ENCODE measurements at places on chromosomes 13 and 19.

- DNase-seq: no peak
Measured at GRCh38 chr13:94232161-94232950, 247.1 kb downstream of the DCT start.

DNA sequence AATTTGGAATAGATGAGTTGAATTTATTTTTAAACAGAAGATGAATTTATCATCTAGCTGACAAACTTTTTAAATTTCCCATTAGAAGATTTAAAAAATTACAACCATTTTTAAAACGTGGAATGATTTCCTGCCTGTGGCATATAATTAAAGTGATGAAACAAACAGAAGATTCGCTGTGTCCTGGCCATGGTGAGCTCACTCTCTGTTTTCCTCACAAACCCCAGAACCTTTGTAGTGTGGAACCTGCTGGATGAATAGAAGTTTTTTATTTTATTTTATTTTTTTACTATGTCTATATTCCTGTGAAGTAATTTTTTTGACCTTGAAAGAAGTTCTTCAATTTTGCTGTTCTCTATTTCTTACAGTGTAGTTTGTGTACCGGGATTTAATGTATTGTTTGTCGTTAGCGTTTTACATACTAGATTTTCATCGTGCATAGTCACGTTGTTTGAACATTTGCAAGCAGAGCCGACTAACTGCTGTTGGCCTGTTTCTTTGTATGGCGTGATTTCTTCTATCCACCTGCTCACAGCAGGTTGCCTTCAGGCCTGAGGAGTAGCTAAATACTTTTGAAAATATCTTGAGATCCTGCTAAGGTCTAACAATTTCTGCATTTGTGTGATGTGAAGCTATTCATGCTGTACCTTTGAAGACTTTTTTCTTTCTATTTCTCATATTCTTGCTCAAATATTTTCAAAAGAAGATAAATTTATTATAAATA lies 149.2 kb downstream of the GGACT start:
- no peak for DNase-seq

GRCh38 chr13:33194820-33195692 lies 90.5 kb downstream of the STARD13 start:
- DNase-seq: peak; percentile 64

DNA sequence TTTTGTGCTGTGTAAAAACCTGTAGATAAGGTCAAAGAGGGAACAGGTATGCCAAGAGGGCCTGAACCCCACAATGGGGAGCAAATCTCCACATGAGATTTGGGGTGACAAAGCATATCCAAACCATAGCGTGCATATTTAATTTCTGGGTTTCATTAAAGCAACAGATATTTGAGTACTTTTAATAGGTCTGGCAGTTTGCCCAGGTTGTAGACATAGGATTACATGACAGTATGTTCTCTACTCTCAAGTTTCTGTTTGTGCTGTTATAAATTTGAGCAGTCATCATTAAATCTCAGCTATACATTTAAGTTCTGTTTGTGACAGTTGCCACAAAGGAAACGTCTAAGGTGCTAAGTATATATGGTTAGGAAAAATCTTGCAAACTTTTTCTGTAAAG lies 236.4 kb downstream of the ATP8A2 start:
- DNase-seq: no peak

- peak; percentile 98 for DNase-seq
Measured at GRCh38 chr13:79936368-79937136, 404.4 kb downstream of the SPRY2 start.

DNA sequence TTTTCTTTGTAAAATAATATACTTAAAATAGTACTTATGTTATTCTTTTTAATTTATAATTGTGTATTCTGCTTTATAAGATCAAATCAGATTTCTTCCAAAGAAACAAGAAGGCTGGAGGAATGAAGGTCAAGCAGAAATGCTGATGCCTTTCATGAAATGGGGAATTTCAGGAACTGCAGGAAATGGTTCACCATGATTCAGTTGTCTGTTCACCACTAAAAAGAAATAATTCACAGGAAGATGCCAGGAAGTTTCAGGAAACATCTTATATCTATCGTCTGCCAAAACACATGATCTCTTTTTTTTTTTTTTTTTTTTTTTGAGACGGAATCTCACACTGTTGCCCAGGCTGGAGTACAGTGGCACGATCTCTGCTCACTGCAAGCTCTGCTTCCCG lies 15.7 kb upstream of the SCEL start:
- no peak for DNase-seq

- DNase-seq: no peak
Measured at GRCh38 chr13:48939728-48940127, 36.0 kb upstream of the FNDC3A start.

DNA sequence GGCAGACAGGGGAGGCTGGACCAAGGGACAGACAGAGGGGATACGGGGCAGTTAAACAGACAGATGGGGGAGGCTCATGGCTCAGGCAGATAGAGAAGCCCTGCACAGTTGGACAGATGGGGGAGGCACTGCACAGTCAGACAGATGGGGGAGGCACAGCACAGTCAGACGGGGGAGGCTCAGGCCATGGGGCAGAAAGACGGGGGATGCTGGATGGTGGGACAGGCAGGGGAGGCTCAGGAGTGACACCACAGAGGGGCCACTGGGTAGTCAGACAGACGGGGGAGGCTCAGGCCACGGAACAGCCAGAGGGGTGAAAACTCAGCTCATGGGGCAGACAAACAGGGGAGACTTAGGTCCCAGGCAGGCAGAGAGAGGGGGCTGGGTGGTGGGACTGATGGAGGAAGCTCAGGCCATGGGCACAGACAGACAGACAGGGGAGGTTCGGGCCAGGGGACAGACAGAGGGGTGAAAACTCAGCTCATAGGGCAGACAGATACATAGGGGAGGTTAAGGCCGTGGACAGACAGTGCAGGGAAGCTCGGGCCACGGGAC lies 886 bp downstream of the MFSD12 start:
- no peak for DNase-seq

- DNase-seq: no peak
Measured at GRCh38 chr13:102940143-102940542, 94.3 kb downstream of the ERCC5 start.

GRCh38 chr13:78393286-78394142 lies 209.8 kb downstream of the POU4F1 start:
- DNase-seq: no peak

DNA sequence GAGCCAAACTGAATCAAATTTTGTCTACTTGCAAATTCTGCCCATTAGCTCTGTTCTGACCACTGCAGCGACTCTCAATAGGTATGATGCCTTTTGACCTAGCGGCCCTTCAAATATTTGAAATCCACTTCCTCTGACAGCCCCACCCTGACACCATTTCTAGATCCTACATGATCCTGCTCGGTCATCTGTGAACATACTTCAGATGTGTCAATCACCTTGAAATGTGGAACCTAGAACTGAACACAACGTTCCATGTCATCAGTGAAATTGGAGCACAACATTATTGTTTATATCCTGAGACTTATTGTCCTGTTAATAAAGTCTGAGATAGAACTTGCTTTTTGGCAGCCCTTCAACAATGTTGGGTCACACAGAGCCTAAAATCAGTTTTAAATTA lies 98.2 kb downstream of the UBL3 start:
- DNase-seq: no peak

GRCh38 chr13:75621147-75621546 lies 15.0 kb upstream of the LMO7 start:
- DNase-seq: peak; percentile 84

DNA sequence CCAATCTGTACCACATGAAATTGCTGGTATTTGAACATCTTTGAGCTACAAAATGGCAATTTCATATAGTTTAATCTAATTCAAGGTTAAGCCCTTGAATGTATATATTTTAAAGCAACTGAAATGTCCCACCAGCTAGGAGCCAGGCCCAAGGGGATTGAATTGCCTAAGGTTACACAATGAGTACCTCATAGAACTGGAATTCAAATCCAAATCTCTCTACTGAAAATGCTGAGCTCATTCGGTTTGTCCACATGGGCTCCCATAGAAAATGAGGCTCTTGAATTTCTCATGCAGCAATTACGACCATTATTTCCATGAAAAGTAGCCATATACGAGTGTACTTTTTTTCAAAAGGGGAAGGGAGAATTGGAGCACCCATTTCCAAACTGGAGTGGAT lies 31.5 kb upstream of the FNDC3A start:
- DNase-seq: no peak
